ENCODE measurements at places on chromosomes 7 and 10. TPM values are rescaled to one million over a fixed set of nuclear protein-coding genes. Genes with fewer than 3 reads are reported as not detected.

The HHEX gene
- total RNA-seq = 0.49 TPM

The PLAC9 gene
- 78.7 TPM for total RNA-seq

The CAV2 gene
- 51.2 TPM for total RNA-seq

The LHFPL3 gene
- total RNA-seq = not detected

The SEC31B gene
- 17.4 TPM for total RNA-seq

The XRCC2 gene
- 1.1 TPM for total RNA-seq

The LIPM gene
- total RNA-seq = 0.82 TPM

The HIBADH gene
- total RNA-seq = 126 TPM

The TAS2R41 gene
- not detected for total RNA-seq

The ANXA8L1 gene
- not detected for total RNA-seq

The PIP gene
- not detected for total RNA-seq

All from fibroblast of the aortic adventitia (primary cell).